ENCODE measurements at places on chromosomes 4 and X.

DNA sequence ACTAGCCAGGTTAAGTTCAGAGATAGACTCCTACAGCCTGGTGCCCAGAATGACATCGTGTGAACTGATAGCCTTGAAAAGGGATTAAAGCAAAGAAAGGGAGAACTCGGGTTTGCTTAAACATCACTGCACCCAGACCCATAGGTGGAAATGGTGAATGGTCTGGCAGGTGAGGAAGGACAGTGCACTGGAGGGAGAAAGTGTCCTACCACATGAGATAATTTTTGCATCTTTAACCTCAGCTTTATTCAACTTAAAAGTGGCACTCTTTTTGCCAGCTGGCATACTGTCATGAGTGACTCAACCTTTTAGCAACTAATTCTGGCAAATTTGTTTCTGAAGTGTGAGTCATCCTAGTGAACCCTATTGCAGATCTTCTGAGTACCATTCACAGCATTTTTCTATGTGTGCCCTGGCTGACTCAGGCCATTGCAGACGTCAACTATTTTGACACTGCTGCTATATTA is 53.0 kb upstream of the DAPP1 start:
- DNase-seq = no peak

DNA sequence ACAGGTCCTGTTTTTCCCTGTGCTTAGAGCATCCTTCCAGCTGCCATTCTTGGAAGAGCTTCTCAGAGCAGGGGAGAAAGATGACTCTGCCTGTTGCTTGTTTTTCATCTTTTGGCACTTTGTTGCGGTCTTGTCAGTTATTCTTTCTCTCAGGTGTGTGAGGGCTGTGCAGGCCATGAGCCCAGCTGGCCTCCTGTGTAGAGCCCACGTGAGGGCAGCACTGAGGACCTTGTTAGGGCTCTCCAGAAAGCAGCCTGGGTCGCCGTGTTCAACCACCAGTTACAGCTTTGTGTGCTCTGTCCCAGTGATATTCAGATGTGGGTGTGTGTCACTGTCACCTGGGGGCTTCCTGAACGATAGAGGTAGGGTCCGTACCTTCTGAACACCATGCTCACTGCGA is 52.8 kb downstream of the NOP14 start:
- DNase-seq = no peak

DNA sequence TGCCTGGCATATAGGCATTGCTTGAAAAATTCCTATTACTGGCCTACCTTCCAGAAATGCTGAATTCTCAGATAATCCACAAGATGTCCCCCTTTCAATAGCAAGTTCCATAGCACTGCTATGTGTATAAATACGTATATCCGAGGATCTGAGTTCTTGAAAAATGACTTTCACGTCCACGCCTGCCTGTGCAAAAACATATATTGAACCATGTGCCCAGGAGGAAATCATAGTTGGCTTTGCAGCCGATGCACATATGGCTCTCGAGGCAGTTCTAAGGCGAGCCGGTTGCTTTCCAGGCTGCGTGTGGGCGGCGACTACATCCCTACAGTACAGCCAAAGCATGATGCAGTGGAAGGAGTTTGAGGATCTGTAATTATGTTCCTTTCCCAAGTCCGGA is 55.4 kb upstream of the ESX1 start:
- DNase-seq = no peak

- DNase-seq = no peak
Observed at GRCh38 chrX:75149654-75150053, 6.4 kb downstream of the ABCB7 start.

- no peak for DNase-seq
Observed at GRCh38 chrX:43504394-43504793, 151.7 kb upstream of the MAOA start.

DNA sequence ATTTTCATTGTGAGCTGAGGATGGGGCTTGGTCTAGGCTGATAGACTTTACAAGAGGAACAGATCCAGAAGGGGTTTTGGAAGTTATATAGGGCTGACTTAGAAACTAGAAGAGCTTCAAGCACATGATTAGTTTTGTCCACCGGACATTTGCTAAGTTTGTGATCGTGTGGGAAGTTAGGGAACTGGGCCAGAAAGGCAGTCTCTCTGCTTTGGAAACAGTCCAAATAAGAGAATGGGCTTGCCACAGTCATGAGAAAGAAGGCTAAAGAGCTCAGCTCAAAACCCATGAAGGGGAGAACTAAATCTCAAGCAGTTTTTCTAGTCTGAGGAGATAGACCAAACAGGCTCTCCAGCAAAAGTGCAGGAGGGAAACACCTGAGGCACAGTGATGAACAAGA is 67.8 kb downstream of the ZNF674 start:
- no peak for DNase-seq

- DNase-seq = no peak
Observed at GRCh38 chrX:1465286-1466231, 12.8 kb upstream of the ASMTL start.

- no peak for DNase-seq
Observed at GRCh38 chrX:39337451-39337850, 536.2 kb downstream of the MID1IP1 start.

DNA sequence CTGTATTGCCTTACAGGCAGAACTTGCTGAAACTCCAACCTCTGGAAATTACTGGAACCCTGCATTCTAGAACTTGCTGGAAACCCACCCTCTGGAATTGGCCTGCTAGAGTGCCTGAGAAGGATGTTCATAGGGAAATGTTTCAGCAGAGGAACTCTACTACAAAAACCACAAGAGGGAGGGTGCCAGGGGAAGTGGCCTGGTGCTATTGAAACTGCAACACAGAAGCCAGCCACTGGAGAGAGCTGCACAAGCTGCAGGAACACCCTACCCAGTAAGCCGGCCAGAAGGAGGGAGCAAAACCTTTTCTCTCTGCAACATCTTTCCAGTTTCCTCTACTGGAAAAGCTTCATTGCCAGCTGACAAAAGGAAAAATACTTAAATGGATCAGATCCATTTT is 2.5 kb upstream of the BRWD3 start:
- peak; percentile 7 for DNase-seq

DNA sequence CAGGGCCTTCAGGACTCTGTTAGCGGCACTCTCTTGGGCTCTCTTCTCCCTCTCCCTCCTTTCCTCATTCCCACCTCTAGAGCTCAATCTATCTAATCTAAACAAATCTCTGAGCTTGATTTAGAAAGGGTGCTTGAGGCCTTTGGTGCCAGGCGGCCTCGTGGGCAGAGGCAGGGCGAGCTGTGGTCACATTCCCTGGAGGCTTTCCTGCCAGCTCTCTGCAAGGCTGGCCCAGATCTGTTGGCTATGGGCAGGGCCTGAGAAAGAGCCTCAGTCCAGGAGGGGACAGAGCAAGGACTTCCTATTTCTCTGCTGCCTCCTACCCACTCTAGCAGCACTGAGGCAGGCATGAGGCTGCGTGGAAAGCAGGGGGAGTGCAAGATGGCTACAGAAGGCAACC is 38.6 kb downstream of the PJA1 start:
- DNase-seq = no peak

DNA sequence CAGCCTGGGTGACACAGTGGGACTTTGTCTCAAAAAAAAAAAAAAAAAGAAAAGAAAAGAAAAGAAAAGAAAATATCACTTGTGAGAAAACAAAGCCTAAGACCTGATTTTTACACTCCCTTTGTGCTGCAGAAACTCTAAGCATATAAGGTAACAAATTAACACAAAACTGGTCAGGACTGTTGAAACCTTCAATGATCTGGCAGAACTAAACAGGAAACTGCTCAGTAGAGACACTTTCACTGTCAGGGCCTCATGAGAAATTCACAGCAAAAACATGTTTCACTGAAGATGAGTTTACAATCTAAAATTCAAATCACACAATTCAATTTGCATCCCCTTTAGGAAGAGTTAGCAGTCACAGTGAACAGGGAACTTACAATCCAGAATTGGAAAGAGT is 69.1 kb upstream of the HOPX start:
- DNase-seq = no peak

- no peak for DNase-seq
Observed at GRCh38 chrX:38661561-38661960, 100.2 kb downstream of the TSPAN7 start.

DNA sequence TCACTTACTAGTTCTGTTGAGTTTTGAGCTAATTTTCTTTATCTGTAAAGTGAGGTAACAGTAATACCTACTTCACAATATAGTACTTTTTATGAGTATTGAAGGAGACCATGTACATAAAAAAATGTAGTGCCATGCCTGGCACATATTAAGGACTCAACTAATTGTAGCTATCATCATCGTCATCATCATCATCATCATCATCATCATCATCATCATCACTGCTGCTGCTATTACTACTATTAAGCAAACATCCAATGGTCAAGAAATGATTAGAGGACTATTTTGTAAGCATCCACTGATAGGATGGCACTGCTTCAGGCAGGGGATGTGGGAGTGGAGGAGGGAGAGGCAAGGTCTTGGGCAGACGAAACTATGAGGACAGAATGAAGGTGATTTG is 47.4 kb upstream of the GPR101 start:
- no peak for DNase-seq

DNA sequence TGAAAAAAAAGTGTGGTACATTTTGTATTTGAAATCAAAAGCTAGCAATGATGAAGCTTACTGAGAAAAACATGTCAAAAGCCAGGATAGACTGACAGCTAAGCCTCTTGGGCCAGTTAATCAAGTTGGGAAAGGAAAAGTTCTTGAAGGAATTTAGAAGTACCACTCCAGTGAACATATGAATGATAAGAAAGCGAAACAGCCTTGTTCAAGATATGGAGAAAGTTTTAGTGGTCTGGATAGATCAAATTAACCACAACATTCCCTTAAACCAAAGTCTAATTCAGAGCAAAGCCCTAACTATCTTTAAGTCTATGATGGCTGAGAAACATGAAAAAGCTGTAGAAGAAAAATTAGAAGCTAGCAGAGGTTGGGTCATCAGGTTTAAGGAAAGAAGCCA is 268.3 kb downstream of the PDHA2 start:
- DNase-seq = no peak

- no peak for DNase-seq
Observed at GRCh38 chrX:47746446-47746845, 87.5 kb upstream of the UXT start.

- DNase-seq = no peak
Observed at GRCh38 chrX:12910423-12911121, 4.2 kb downstream of the TLR8 start.

GRCh38 chrX:45811326-45811725 is 610.6 kb upstream of the DIPK2B start:
- no peak for DNase-seq

- DNase-seq = no peak
Observed at GRCh38 chr4:169859366-169860216, 101.8 kb upstream of the HPF1 start.

DNA sequence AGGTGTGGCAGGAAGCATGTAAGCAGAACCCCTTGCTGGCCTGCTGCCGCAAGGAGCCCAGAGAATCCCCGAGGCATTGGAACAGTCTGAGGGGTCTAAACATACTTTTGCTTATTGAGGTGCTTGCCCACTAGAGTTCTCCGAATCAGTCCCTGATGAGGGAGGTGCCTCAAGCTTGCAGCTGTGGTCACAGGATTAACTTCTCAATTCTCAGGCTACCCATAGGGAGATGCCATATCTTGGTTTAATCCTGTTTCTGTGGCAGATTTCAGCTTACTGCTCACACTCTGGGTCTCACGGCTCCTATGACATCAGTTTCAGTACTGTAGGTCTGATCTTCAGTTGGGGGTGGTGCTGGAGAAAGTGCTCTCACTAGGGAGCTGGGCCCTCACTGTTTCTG is 39.9 kb downstream of the CCNG2 start:
- no peak for DNase-seq

DNA sequence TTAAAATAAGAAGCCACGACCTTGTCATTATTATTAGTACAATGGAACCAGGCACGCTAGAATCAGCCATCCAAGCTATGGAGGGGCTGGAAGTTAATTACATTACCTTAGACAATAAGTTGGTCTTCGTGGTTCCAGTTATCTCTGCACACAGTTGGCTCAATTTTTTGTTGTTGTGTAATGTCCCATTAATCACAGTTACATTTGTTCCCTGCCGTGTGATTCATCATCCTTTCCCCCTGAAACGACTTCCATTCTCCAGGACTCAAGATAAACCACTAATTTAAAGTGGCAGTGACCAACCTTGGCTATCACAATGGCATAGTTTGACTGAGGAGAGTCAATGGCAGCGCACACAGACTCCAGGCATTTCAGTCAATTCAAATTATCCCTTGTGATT is 905.0 kb downstream of the RAB28 start:
- no peak for DNase-seq

DNA sequence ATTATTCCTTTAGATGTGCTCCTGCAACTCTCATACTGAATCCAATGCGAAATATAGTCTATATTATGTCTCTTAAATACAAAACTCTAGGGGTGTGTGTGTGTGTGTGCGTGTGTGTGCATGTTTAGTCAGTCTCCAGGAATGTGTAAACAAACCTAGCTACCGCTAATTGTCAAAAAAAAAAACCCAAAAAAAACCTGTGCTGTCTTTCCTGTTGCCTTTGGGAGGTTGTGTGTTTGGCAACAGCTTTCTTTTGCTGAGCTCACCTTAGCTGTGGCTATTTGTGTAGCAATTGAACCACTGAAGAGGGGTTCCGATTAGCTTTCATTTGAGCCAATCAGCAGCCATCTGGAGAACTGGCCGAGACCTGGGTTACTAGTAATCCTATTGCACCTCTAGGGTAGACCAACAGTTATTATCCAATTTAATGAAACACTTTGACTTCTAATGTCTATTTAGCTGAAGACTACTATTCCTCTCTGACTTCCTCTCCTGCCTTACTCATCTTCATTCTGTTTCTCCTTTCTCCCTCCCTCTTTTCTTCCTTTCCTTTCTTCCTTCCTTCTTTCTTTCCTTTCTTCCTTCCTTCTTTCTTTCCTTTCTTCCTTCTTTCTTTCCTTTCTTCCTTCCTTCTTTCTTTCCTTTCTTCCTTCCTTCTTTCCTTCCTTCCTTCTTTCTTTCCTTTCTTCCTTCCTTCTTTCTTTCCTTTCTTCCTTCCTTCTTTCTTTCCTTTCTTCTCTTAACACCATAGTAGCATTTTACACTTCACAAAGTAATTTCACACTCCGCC is 471.1 kb downstream of the GBA3 start:
- no peak for DNase-seq

DNA sequence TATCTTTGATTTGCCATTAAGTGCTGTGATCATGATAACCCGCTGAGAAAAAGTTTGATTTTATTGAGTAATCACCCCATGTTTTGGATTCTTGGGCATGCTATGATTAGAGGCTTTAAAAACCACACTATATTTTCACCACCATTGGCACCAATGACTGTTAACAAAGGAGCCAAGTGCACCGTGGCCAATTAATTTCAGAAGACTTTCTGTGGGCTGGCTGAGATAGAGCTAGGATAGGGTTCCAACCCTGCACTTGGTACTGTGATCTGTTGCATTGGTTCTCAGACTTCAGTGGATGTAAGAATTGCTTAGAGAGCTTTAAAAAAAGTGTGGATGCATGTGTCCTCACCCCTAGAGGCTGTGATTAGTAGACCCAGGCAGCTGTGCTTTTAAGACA is 32.4 kb downstream of the OCRL start:
- no peak for DNase-seq

Measured in activated CD4-positive, alpha-beta T cell treated with anti-CD3 and anti-CD28 coated beads, Interleukin-2, amount 50 U/mL, for 4 hours (primary cell).